Tibial nerve (tissue), 4 donors: ENCODE measurements at places on chromosomes 5 and 9.

GRCh38 chr5:5533927-5534326 lies 111.5 kb downstream of the ICE1 start:
- H3K27ac ChIP-seq = no peak overlapping the region
- no peak overlapping the region for H3K4me3 ChIP-seq
- no peaks in the 10 kb centered on the region for H3K36me3 ChIP-seq
- no peak for DNase-seq
- H3K4me1 ChIP-seq = no peaks in the 10 kb centered on the region

DNA sequence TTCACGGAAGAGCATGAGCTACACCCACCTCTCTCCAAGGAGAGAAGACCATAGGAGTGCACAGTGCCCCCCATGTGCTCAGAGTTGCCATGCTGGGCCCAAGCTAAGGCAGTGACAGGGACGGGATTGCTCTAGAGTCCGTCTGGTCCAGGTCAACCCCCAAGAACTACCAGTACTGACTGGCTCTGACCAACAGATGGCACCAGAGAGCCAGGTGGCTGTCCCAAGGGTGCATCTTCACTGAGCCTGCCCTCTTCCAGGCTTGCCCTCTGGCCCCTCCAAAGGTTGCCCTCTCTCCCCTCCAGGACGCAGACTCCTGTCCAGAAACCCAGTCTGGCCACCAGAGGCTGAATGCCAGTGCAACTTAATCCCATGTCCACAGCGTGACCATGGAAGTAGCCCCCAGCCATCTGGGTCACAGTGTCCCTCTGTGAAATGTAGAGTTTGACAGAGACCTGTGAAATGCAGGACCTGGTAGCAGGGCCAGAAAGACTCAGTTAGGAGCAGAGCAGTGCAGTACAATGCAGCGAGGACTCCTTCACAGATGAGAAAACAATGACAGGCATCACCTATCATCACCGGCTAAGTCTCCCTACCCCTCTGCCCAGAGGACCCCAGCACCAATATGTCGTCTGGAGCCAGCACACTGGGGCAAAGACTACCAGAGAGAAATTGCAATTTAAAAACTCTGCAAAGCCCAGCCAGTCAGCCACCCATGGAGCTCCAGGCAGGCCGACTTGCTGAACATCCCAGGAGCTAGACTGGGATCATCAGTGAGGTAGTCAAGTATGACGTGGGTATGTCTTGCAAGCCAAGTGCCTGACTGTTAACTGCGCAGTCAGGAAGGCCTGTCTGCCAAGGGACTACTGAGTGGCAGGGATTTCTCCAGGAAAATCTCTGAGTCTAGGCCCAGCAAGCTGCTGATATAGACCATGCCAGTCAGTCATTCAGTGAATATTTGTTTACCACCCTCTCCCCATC lies 7.7 kb upstream of the SKP1 start:
- H3K4me1 ChIP-seq = no peaks in the 10 kb centered on the region

DNA sequence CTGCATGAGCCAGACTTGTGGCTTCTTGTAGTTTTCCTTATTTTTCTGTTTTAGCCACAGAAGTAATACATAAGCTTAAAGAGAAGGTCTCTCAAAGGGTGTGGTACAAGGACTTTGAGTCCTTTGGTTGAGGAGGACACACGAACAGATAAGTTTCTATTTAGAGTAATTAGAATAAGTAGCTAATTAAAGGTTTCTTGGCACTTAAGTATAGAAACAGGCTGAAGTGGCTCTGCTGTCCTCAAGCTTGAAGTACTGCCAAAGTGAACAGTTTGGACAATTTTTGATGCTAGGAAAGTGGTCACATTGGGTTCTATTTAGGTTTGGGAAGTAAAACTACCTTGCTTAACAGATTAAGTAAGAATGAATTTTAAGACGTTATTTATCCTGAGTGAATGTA lies 278.3 kb upstream of the MPDZ start:
- no peak overlapping the region for H3K4me3 ChIP-seq
- H3K27me3 ChIP-seq = no peaks in the 10 kb centered on the region
- H3K36me3 ChIP-seq = no peaks in the 10 kb centered on the region
- H3K27ac ChIP-seq = no peak overlapping the region
- no peaks in the 10 kb centered on the region for H3K4me1 ChIP-seq

GRCh38 chr5:98349251-98349989 lies 424.0 kb upstream of the RGMB start:
- no peaks in the 10 kb centered on the region for H3K4me1 ChIP-seq
- no peak overlapping the region for H3K4me3 ChIP-seq
- no peak overlapping the region for H3K27ac ChIP-seq
- no peaks in the 10 kb centered on the region for H3K36me3 ChIP-seq

DNA sequence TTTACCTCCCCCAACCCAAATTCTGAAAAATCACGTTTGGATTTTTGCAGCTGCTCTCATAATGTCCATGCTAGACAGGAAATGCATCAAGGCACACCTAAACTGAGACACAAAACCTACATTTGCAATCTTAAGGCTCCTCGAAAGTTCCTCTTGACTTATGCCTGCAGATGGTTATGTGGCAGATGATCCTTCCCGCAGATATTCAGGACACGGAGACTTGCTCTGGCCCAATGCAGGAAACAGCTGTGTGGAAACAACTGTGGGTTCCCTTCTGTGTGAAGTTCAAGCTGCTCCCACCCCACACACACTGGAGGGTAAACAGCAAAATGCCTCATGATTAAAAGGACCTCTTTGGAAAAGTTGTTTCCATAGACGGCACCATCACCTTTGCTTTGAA lies 253.8 kb downstream of the EBF1 start:
- H3K4me1 ChIP-seq = no peaks in the 10 kb centered on the region
- H3K27ac ChIP-seq = no peak overlapping the region
- no peak overlapping the region for H3K4me3 ChIP-seq
- H3K36me3 ChIP-seq = no peaks in the 10 kb centered on the region
- DNase-seq = no peak

DNA sequence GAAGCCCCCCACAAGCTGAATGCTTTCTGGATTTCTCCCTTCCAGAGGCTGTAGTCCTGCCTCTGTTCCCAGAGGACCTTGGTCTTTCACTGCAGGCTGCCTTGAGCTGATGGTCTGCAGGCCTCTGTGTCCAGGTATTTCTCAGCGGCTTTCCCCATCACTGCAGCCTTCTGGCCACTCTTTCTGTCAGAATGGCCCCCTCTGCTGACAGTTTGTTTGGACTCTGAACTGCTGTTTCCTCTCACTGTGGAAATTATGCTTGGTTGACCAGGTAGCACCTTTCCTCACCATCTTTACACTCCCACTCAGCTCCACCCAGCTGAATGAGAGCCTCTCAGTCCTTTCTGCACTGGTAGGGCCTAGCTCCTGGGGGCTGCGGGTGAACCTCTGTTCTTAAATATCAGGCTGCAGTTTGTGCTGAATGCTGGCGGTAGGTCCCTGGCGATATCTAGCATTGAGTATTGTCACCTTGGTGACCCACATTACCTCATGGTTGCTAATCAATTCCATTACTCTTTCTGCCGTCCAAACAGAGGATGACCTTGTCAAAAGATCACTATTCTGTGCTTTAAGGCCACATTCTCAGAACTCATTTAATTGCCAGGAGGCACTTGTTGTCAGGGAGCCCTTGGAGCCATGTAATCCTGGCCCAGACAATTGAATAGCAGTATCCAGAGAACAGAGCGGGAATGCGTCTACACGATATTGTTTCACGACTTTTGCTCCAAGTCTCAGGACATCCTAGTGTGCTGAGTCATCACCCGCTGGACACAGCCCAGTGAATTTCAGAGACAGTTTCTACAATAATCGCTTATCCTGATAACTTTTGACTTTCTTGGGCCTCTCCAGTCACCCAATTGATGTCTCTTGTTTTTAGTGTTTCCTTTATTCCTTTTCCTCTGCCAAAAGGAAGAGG lies 230.2 kb downstream of the TENT4A start:
- no peaks in the 10 kb centered on the region for H3K27me3 ChIP-seq
- no peaks in the 10 kb centered on the region for H3K4me1 ChIP-seq
- no peaks in the 10 kb centered on the region for H3K36me3 ChIP-seq
- DNase-seq = no peak

DNA sequence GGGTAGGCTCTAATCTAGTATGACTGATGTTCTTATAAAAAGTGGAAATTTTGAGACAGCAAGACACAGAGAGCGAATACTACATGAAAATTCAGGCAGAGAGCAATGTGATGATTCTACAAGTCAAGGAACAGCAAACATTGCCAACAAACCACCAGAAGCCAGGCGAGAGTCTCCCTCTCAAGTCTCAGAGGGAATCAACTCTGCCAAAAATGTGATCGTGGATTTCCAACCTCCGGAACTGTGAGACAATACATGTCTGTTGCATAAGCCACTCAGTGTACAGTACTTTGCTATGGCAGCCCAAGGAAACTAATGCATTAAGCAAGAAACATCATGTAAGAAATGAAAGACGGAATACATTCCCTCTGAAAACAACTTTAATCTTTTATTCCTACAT lies 52.1 kb upstream of the CCNG1 start:
- peaks cover 14% of the 10 kb centered on the region for H3K4me1 ChIP-seq
- no peaks in the 10 kb centered on the region for H3K36me3 ChIP-seq
- no peaks in the 10 kb centered on the region for H3K27me3 ChIP-seq
- peak; percentile 21 for DNase-seq
- no peak overlapping the region for H3K4me3 ChIP-seq
- H3K27ac ChIP-seq = no peak overlapping the region

- peak; percentile 75 for DNase-seq
- no peaks in the 10 kb centered on the region for H3K36me3 ChIP-seq
- H3K4me1 ChIP-seq = peaks cover 61% of the 10 kb centered on the region
- H3K4me3 ChIP-seq = peak overlapping the region; percentile 36
These were observed 39.6 kb downstream of the RXRA start for GRCh38 chr9:134365791-134366222.

- no peak overlapping the region for H3K27ac ChIP-seq
- H3K36me3 ChIP-seq = no peaks in the 10 kb centered on the region
- H3K4me3 ChIP-seq = no peak overlapping the region
- DNase-seq = no peak
- H3K4me1 ChIP-seq = peaks cover 22% of the 10 kb centered on the region
These were observed 36.5 kb upstream of the FAT2 start for GRCh38 chr5:151627650-151628049.

DNA sequence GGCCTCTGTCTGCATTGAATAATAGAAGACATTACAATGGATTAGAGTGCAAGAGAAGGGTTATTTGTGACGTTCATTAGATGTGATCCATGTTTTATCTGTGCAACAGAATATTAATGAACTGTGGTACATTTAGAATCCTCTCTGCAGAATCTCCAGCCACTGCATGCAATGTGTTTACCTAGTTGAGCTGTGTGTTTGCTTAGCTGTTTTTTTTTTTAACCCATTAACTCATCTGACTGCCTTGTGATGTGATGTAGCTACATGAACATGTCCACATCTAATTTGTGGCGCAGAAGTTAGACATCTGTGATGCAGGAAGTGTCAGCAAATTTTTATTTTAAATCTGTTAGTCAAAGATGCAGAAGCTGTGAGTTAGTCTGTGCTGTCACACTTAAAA lies 236.9 kb downstream of the CD180 start:
- H3K27ac ChIP-seq = no peak overlapping the region
- H3K4me1 ChIP-seq = no peaks in the 10 kb centered on the region

GRCh38 chr9:36793277-36793676 lies 220.6 kb downstream of the MELK start:
- H3K4me1 ChIP-seq = no peaks in the 10 kb centered on the region
- H3K27me3 ChIP-seq = no peaks in the 10 kb centered on the region
- no peak overlapping the region for H3K4me3 ChIP-seq
- no peak overlapping the region for H3K27ac ChIP-seq
- no peaks in the 10 kb centered on the region for H3K36me3 ChIP-seq

DNA sequence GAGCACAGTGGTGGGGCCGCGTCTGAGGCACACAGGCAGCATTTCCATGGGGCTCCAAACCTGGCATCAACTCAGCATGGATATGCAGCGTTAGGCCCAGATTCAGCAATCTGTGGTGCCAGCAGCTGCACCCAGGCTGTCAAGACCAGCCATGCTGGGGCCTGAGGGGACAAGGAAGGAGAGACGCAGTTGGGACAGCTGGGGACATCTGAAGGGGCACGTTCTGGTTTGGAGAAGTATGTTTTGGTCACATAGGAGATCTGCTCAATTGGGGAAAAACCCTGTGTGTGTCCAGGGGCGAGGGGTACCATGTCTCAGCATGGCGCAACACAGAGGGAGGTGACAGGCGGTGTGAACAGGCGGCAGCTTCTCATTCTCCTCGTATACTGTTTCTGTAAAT lies 66.6 kb upstream of the ECM2 start:
- H3K36me3 ChIP-seq = no peaks in the 10 kb centered on the region
- H3K4me1 ChIP-seq = no peaks in the 10 kb centered on the region
- DNase-seq = no peak
- H3K4me3 ChIP-seq = no peak overlapping the region
- no peak overlapping the region for H3K27ac ChIP-seq

DNA sequence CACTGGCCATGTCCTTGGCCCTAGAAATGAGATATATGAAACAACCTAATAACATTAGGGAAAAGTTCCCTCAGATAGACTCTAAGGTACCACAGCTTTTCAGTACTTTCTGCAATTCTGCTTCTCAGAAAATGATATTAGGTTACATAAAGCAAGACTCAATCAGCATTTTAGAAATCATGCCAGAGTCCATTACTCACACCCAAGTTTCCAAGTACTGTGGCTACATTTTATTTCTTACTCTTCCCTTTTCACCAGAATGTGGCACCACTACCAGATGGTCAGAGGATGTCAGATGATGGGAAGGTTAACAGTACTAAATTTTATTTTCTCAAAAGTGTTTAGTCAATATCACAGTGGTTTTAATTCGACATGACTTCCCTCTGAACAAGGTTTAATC lies 217.2 kb downstream of the MLLT3 start:
- H3K27me3 ChIP-seq = no peaks in the 10 kb centered on the region
- no peak overlapping the region for H3K27ac ChIP-seq
- no peak overlapping the region for H3K4me3 ChIP-seq
- DNase-seq = no peak

DNA sequence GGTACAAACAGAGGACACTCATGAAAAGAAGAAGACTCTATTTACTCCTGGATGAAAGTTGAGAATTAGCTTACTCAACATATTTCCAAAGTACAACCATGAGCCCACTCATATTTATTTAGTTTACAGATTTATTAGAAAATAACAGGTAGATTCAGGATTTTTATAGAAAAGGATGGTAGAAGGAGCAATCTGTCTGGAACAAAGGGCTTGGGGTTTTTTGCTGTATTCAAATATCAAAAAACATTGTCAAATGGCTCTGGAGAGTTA lies 7.0 kb upstream of the ERAP2 start:
- no peak overlapping the region for H3K27ac ChIP-seq
- no peaks in the 10 kb centered on the region for H3K36me3 ChIP-seq

DNA sequence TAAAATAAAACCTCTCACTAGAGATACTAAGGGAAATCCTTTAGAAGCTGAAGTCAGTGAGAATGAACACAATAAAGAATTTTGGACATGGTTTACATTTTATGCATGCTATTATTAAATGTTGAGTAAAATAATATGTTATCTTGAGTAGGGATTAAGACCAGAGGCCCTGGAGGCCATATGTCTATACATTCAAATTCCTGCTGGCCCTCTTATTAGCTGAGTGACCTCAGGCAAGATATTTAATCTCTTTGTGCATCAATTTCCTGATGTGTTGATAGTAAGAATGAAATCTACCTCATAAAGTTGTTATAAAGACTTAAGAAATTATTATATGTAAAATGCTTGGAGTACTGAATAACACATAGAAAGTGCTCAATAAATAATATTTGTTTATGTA lies 281.1 kb upstream of the KLF4 start:
- no peak overlapping the region for H3K27ac ChIP-seq
- no peaks in the 10 kb centered on the region for H3K36me3 ChIP-seq
- no peak for DNase-seq
- no peak overlapping the region for H3K4me3 ChIP-seq
- H3K27me3 ChIP-seq = no peaks in the 10 kb centered on the region

GRCh38 chr5:96146675-96147074 lies 185.0 kb upstream of the ELL2 start:
- H3K4me1 ChIP-seq = no peaks in the 10 kb centered on the region
- DNase-seq = no peak
- no peaks in the 10 kb centered on the region for H3K27me3 ChIP-seq
- H3K4me3 ChIP-seq = no peak overlapping the region
- H3K27ac ChIP-seq = no peak overlapping the region
- H3K36me3 ChIP-seq = no peaks in the 10 kb centered on the region
